ENCODE measurements at places on chromosomes 1 and 21.

DNA sequence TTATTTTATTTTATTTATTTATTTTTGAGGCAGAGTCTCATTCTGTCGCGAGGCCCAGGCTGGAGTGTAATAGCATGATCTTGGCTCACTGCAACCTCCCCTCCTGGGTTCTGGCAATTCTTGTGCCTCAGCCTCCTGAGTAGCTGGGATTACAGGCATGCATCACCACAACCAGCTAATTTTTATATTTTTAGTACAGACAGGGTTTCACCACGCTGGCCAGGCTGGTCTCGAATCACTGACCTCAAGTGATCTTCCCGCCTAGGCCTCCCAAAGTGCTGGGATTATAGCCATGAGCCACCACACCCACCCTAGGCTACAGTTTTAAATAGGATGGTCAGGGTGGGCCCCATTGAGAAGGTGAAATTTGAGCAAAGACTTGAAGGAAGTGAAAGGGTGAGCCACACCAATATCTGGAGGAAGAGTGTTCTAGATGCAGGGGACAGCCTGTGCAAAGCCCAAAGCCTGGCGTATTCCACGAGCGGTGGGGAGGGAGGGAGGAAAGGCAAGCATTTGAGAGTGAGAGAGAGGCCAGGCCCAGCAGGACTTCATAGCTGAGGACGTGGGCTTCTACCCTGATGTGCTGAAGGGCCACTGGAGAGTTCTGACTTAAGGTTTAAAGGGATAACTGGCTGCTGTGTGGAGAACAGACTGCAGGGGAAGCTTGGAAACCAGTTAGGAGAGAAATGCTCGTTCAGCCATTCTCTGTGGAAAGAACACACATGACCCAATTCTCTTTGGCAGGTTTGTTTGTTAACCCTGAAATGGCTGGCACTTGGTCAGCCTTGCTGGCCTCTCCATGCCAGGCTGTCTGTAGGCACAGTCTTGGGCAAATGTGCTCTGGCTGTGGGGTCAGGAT lies 62.6 kb upstream of the FAM20B start:
- H3K4me3 ChIP-seq: no peak overlapping the region
- no peak overlapping the region for H3K27ac ChIP-seq
- H3K36me3 ChIP-seq: no peaks in the 10 kb centered on the region
- H3K4me1 ChIP-seq: no peaks in the 10 kb centered on the region
- DNase-seq: no peak

GRCh38 chr1:2795926-2796325 lies 5.6 kb downstream of the TTC34 start:
- peaks cover 54% of the 10 kb centered on the region for H3K27me3 ChIP-seq
- H3K27ac ChIP-seq: no peak overlapping the region
- H3K4me1 ChIP-seq: no peaks in the 10 kb centered on the region
- DNase-seq: no peak

DNA sequence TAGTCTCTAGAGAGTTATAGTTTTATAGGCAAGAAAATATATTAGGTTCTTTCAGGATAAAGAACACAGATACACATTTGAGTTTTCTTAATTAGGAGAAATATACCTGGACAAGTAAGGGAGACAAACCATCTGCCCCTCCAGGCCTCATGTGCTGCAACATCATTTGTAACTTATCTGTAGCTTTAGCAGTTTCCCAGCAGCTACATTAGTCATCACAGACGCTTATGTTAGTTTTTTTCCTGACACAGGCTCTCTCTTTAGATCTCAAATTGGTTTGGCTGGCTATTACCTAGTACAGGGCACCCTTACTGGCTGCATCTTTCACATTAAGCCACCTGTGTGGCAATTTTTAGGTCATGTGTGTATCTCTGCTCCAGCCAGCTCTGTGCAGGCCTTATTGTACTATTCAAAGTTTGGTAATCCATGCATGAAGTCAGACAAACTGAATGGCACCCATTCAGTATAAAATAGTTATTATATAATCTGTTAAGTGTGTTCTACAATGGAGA lies 25.9 kb downstream of the GNPAT start:
- DNase-seq: no peak
- no peak overlapping the region for H3K4me3 ChIP-seq
- no peaks in the 10 kb centered on the region for H3K4me1 ChIP-seq
- H3K36me3 ChIP-seq: no peaks in the 10 kb centered on the region
- H3K27ac ChIP-seq: no peak overlapping the region

DNA sequence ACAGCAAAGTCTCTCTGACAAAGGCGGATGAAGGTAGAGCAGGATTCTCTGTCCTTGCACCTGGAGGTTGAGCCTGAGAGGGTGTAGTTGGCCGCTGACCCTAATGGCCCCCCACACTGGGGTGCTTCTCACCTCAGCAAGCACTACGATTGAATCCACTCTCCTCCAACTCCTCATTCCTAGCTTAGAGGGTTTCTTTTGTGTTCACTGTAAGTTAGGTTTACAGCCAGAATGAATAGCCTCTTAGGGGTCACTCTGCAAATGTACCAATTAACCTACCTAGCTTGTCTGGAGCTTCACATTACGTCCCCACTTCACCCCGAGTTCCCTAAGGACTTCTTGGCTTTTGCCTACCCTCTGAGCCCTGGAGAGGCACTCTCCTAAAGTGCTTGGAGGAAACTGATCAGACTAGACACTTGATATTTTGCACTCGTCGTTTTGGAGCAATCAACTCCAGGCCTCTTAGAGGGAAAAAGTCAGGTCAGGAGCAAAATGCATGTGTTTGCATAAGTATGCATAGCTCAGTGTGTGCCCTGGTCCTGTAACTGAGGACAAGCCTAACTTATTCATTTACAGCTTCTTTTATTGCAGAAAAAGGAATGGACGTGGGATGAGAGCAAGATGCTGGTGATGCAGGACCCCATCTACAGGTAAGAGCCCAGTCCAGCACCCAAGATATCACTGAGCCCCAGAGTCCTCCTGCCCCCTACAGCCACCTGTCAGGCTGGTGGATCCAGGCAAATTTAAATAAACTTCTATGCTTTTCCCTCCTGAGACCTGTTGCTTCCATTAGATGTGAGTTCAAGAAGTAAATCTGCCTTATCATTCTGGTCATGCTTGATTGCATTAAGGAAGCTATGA lies 76.4 kb downstream of the SPATA46 start:
- no peaks in the 10 kb centered on the region for H3K27me3 ChIP-seq
- H3K4me1 ChIP-seq: no peaks in the 10 kb centered on the region
- no peaks in the 10 kb centered on the region for H3K36me3 ChIP-seq
- no peak overlapping the region for H3K27ac ChIP-seq
- H3K4me3 ChIP-seq: no peak overlapping the region

- H3K36me3 ChIP-seq: no peaks in the 10 kb centered on the region
- H3K27ac ChIP-seq: no peak overlapping the region
- H3K4me1 ChIP-seq: peaks cover 52% of the 10 kb centered on the region
- H3K4me3 ChIP-seq: no peak overlapping the region
- H3K27me3 ChIP-seq: peaks cover 40% of the 10 kb centered on the region
- peak; percentile 35 for DNase-seq
Observed at GRCh38 chr1:21536218-21536617, 27.0 kb downstream of the ALPL start.

GRCh38 chr1:201889090-201889968 lies 631 bp downstream of the SHISA4 start:
- H3K27me3 ChIP-seq: no peaks in the 10 kb centered on the region
- peak overlapping the region; percentile 70 for H3K4me3 ChIP-seq
- H3K4me1 ChIP-seq: peaks cover 26% of the 10 kb centered on the region
- DNase-seq: no peak
- H3K36me3 ChIP-seq: no peaks in the 10 kb centered on the region

GRCh38 chr1:216923601-216924000 lies 200.4 kb upstream of the ESRRG start:
- no peaks in the 10 kb centered on the region for H3K36me3 ChIP-seq
- no peak for DNase-seq

DNA sequence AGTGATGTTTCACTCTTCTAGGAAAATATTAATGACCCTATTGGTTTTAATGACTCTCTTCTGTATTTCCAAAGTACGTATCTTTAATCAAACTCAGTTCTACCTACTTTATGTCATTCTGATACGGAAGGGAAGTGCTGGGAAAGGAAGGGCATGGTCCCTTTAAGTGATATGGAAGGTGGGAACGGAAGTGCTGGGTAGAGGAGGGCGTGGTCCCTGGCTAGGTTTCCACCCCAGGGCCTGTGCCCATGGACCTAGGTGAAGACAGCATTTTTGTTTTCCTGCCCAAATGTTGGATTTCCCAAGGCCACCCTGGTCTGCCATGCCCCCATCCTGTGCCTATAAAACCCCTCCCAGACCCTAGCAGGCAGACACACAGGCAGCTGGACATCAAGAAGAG lies 24.0 kb downstream of the RGS4 start:
- no peaks in the 10 kb centered on the region for H3K36me3 ChIP-seq
- no peak overlapping the region for H3K4me3 ChIP-seq
- H3K4me1 ChIP-seq: no peaks in the 10 kb centered on the region
- H3K27ac ChIP-seq: no peak overlapping the region
- no peak for DNase-seq

GRCh38 chr1:4963251-4963650 lies 308.8 kb downstream of the AJAP1 start:
- no peaks in the 10 kb centered on the region for H3K4me1 ChIP-seq
- no peak overlapping the region for H3K4me3 ChIP-seq
- peaks cover 11% of the 10 kb centered on the region for H3K27me3 ChIP-seq

DNA sequence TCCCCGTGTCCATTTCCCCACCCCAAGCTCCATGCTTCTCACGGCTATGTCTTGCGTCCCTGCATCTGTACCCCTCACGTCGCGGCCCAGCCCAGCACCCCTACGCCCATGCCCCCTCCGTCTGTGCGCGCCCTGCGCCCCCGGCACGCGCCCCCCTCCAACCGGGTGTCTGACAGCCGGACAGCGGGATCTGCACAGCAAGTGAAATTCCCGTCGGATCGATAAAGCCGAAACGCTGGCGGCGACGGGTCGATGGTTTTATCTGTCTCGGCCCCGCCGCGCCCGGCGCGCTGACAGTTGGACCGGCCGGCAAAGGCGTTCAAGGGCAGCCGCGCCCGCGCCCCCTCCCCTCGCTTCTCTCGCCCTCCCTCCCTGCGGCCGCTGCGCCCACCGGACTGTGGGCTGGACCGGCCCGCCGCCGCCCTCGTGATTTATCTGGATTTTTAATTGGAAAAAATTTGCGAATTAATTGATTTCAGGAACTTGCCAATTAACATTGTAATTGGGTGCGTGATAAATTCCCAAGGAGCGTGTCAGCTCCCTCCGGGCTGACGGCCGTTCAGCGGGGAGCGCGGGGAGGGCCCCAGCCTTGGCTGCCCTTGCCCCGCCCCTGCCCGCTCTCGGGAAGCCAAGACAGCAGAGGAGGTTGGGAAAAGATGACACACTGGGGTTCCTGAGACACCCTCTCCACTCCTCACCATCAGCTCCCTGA lies 57.1 kb downstream of the TMEM53 start:
- no peak for DNase-seq
- H3K4me1 ChIP-seq: no peaks in the 10 kb centered on the region
- H3K4me3 ChIP-seq: no peak overlapping the region
- H3K36me3 ChIP-seq: no peaks in the 10 kb centered on the region
- no peak overlapping the region for H3K27ac ChIP-seq

DNA sequence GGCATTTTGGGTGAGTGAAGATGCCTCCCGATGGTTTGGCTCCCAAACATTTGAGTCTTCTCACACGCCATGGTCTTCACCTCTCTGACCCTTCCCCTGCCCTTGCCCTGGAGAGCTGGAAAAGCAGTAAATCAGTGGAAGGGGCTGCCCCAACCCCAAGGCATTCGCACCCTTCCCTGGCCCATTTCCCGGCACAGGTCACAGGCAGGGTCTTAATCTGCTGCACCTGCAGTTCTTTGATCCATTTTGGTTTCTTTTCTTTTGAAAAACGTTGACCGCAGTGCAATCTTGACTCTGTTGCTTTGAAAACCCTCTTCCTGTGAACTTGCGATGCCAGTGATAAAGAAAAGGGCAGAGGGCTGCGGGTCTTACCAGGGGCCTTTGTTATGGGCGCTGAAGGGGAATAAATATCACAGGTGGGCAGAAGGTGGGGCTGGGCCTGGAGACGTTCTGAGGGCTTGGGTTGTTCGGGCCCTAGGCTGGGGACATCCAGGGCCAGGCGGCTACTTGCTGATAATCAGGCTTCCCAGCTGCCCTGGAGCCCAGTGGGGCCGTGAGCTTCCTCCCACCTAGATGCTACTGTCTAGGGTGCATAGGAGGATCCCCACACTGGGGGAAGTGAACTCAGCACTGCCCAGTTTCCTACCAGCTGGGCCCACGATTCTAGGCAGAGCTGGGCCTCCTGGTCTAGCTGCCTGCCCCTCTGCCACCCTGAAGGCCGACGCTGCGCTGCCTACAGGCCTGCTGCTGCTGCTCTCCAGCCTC lies 38.6 kb upstream of the EPS8L3 start:
- no peaks in the 10 kb centered on the region for H3K27me3 ChIP-seq
- no peak for DNase-seq
- no peak overlapping the region for H3K4me3 ChIP-seq

GRCh38 chr1:245875581-245876261 lies 631.4 kb downstream of the SMYD3 start:
- H3K36me3 ChIP-seq: no peaks in the 10 kb centered on the region
- peak overlapping the region; percentile 69 for H3K27ac ChIP-seq
- no peak for DNase-seq

- DNase-seq: no peak
- no peak overlapping the region for H3K4me3 ChIP-seq
- no peaks in the 10 kb centered on the region for H3K4me1 ChIP-seq
- no peak overlapping the region for H3K27ac ChIP-seq
- no peaks in the 10 kb centered on the region for H3K27me3 ChIP-seq
Observed at GRCh38 chr21:43593078-43593477, 66.2 kb downstream of the HSF2BP start.

- H3K4me3 ChIP-seq: no peak overlapping the region
- peaks cover 10% of the 10 kb centered on the region for H3K27me3 ChIP-seq
- H3K36me3 ChIP-seq: no peaks in the 10 kb centered on the region
- H3K27ac ChIP-seq: no peak overlapping the region
Observed at GRCh38 chr1:158163000-158163947, 17.4 kb upstream of the CD1D start.

- no peaks in the 10 kb centered on the region for H3K36me3 ChIP-seq
- no peaks in the 10 kb centered on the region for H3K27me3 ChIP-seq
- no peak overlapping the region for H3K4me3 ChIP-seq
- no peak overlapping the region for H3K27ac ChIP-seq
- DNase-seq: no peak
- no peaks in the 10 kb centered on the region for H3K4me1 ChIP-seq
Observed at GRCh38 chr1:188022661-188023060, 1193.9 kb downstream of the PLA2G4A start.

- no peaks in the 10 kb centered on the region for H3K4me1 ChIP-seq
- H3K4me3 ChIP-seq: no peak overlapping the region
- no peak for DNase-seq
- H3K36me3 ChIP-seq: no peaks in the 10 kb centered on the region
Observed at GRCh38 chr21:45269861-45270260, 17.8 kb downstream of the POFUT2 start.

- no peaks in the 10 kb centered on the region for H3K36me3 ChIP-seq
- DNase-seq: peak; percentile 73
- H3K27ac ChIP-seq: no peak overlapping the region
- no peaks in the 10 kb centered on the region for H3K4me1 ChIP-seq
- no peaks in the 10 kb centered on the region for H3K27me3 ChIP-seq
- H3K4me3 ChIP-seq: no peak overlapping the region
Observed at GRCh38 chr1:22471078-22471477, 19.4 kb downstream of the ZBTB40 start.
